ENCODE measurements at places on chromosomes 5 and 9. TPM values are rescaled to one million over a fixed set of nuclear protein-coding genes. Genes with fewer than 3 reads are reported as not detected.

DNA sequence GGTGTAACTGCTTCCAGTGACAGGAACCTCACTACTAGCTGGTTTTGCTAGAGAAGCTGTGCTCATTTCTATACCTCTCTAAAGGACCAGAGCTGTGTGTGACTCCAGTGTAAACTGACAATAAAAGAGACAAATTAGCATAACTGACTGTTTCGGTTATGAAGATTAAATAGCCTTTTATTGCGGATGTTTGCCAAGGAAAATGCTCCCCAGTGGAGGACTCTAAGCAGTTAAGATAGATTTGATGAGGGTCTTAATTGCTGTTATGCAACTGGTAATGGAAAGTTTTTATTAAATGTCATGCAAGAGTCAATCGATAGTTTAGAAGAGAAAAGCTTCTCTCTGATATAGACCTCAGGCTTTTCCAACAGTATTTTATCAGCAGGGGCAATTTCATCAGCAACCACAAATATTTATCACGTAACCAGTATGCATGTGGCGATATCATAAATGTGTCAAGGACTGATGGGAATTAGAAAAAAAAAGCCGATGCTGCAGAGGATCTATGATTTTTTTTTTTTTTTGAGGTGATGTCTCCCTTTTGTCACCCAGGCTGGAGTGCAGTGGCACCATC is 275.2 kb upstream of the DMAC1 start:
- no peak for DNase-seq

DNA sequence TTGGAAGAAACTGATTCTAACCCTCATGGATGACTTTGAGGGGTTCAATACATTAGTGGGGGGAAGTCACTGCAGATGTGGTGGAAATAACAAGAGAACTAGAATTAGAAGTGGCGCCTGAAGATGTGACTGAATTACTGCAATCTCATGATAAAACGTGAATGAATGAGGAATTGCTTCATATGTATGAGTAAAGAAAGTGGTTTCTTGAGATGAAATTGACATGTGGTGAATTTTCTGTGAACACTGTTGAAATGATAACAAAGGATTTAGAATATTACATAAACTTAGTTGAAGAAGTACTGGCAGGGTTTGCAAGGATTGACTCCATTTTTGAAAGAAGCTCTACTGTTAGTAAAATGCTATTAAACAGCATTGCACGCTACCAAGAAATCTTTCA is 113.0 kb downstream of the UGCG start:
- no peak for DNase-seq

DNA sequence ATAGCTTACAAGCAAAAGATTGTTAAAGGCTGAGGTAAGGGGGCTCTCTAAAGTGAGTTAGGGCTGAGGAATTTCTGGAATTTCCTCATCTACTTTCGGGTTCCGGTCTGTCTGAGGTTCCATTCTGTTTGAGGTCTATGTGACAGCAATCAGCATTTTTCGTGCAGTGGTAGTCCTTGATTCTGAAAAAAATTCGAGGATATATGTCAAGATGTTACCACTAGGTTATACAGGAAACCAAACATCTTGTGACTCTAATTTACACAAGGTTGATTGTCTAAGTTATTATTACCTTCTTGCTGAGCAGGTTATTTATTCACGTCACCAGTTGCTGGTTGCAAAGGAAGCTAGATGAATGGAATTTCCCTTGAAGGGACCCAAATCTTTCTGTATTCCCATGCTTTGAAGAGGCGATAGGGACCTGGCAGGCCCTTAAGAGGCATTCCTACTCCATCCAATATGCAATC is 35.2 kb downstream of the RLN2 start:
- no peak for DNase-seq

- no peak for DNase-seq
Observed at GRCh38 chr9:132048201-132048600, 31.5 kb downstream of the MED27 start.

- no peak for DNase-seq
Observed at GRCh38 chr9:21015129-21015815, 16.2 kb downstream of the HACD4 start.

GRCh38 chr9:114285166-114285867 is 37.6 kb upstream of the ORM1 start:
- DNase-seq = peak; percentile 85

- no peak for DNase-seq
Observed at GRCh38 chr9:123324767-123325183, 31.2 kb upstream of the CRB2 start.

GRCh38 chr5:145689235-145689634 is 145.9 kb downstream of the PRELID2 start:
- DNase-seq = no peak

- no peak for DNase-seq
Observed at GRCh38 chr9:134399435-134400056, 73.3 kb downstream of the RXRA start.

DNA sequence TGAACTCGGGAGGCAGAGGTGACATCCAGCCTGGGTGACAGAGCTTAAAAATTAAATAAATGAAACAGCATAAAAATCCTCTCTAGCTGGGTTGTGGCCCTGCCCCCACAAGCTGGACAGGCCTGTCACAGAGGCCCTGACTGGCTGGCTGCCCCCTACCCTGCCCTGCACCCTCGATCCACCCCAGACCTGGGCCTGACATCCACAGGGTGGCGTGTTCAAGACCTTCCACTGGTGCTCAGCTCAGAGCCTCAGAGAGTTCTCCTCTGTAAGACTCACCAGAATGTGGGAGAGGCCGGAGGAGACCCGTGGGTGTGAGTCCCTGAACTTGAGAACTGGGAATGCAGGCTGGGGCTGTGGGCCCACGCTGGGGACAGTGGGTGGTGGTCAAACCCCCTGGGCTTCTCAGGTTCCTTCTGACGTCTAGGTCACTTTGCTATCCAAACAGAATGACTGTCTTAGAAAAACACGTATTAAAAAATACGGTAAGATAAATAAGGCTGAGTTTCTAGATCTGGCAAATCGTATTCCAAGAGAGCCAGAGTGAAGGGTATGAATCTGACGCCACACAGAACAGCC is 9.7 kb upstream of the WDR38 start:
- DNase-seq = no peak

- DNase-seq = no peak
Observed at GRCh38 chr5:155624597-155625241, 611.2 kb downstream of the KIF4B start.

GRCh38 chr5:137679910-137680309 is 56.0 kb downstream of the KLHL3 start:
- DNase-seq = no peak

DNA sequence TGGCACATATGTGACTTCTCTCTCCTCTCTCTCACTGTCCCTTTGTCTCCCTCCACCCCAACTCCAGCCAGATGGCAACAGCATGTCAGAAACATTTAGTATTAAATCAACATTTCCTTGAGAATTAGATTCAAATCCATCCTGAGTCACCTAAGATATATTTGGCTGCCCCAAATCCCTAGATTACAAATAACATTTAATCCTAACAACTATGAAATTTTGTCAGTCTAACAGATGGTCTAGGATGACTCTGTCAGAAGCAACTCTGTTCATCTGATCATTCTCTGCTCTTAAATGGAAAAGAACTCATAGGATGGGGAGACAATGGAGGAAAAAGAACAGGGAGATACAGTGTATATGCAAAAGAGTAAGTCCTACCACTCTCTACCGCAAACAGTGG is 201.2 kb downstream of the TSSK1B start:
- DNase-seq = no peak

DNA sequence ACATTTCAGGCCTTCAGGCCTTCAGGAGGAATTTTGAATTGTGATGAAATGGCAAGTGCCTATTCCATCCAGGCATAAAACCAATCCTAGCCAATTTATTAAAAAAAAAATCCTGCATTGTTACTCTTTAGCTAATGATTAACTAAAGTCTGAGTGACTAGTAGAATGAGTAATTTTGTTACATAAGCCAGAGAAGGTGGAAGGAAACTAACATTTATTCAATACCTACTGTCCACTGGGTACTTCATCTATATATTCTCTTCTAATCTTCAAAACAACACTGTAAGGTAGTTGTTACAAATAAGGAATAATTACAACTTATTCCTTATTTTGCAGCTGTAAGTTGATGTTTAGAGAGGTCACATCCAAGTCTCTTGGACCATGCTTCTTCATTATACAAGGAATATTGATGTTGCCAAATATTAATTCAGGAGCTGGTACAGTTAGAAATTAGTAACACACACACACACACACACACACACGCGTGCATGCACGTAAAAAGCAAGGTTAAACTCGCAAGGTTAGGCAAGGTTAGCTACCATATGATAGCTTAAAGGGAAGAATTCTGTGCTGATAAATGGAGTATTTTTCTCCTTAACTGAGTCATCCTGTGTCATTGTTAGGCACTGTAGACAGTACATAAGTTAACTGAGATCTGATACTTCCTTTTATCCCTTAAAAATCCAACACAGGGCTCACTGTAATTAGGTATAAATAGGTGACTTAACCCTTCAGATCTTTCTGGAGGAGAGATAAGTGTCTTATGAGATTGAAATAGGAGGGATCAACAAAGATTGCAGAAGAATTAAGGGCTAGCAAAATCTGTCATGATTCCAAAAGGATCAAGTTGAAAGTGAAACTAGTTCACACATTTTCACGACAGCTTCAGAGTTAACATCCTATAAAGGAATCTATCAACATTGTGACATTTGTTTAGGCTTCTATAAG is 596.9 kb downstream of the PDE4D start:
- no peak for DNase-seq

DNA sequence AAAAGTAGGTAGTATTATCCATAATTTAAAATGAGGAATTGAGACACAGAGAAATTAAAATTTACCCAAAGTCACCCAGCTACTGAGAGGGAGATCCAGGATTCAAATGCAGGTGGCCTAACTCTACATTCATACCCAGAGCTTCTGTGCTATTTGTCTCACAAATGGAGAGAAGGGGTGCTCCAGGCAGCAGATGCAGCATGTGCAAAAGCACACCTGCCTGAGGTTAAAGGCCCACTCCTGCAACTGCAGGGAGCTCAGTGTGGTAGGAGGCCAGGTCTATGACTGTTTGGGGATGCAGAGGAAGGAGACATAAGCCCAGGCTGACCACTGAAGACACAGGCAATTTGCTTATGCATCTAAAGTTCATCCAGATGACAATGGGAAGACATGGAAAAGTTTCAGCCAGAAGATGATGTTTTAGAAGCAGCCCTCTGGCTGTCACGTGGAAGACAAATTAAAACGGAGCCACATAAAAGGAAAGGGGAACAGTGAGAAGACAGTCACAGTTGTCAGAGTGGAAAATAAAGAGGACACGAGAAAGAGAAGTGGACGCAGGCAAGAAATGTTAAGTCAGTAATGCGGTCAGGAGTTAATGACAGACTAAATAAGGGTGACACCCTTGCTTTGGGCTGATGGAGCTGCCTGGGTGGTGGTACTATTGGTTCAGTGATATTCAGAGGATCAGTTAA is 214.7 kb downstream of the EBF1 start:
- no peak for DNase-seq

DNA sequence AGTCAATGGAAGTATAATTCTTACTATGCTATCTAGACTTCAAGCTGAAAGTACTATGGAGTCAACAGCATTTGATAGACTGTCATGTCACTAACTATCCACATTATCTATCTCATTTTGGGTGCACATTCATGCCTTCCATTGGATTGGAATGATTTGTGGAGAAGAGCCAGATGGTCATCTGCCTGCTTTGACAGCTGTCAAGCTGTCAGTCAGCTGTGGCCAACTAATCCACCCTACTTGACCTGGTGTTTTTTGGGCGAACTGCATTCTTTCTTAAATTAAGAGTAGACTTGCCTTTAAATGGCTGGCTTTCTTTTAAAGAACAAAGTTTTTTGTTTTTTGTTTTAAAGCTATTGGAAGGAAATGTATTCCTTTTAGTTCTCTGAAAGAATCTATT is 151.5 kb downstream of the DCP2 start:
- DNase-seq = no peak

GRCh38 chr9:125534971-125535701 is 171.9 kb downstream of the MAPKAP1 start:
- DNase-seq = no peak

DNA sequence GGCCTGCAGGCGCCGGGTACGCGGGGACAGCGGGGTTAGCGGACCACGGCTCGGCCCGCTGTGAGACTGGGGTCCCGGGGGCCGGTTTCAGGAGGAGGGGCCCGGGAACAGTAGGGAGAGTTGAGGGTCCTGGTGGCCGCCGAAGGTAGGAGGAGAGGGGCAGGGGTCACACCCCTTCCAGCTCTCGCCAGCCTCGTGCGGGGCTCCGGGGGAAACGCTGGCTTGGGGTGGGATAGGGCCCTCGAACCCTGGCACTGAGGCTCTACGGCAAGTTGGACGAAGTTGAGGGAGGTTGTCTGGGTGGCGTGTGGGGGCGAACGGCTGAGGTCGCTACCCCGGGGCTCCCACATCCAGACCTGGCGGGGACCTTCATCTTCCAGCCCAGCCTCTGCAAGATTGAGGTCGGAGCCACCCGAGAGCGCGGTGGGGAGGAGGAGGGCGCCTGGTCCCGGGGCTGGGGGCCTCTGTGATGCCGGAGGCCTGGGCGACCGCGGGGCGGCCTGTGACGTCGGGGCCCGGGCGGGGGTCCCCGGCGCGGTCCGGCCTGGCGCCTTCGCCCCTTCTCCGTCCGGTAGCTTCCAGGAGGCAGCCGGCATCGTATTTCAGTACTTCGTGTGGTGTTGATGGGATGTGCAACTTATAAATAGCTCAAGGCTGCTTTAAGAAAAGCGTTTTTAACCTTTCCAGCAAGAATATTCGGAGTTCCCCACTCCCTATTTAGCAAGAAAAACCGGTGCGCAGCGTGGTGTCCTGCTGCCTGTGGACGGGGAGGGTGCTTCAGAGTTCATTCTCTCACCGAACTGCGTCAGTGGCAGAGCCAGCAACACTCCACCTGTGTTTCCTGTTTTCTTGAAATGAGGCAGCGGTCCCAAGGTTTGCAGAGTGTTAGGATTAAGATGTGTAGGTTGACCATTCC is 902 bp downstream of the HABP4 start:
- no peak for DNase-seq

DNA sequence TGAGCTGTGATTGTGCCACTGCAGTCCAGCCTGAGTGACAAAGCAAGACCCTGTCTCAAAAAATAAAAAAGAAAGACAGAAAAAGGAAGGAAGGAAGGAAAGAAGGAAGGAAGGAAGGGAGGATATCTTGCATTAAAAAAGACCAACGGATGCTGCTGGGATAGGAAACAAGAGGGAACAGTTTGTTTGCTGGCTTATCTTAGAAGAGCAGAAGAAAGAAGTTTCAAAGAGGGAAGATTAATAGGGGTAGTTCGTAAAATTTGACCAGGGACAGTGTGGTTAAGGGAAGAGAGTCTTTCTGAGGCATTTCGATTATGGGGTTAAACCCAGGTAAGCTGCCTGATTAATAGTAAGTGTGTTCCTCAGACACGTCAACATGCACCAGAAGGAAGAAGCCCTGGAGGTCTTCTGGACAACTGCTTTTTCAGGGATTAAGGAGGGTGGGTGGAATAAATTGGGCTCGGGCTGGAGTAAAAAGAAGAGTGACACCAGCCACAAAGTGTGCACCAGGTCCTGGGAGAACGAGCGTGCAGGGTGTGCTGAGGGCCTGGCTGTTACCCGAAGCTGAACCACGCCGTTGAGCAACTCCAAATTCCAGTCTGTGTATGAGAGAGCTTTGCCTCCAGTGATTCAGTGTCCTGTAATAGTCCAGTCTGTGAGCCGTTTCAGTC is 24.8 kb downstream of the FYB1 start:
- DNase-seq = no peak

Gene TAF11L10
- not detected for total RNA-seq

Gene EMB
- 49.1 TPM for total RNA-seq

Gene PHYHD1
- 13.6 TPM for total RNA-seq

Gene CD14
- total RNA-seq = 224 TPM

Gene IFNA13
- total RNA-seq = not detected

Gene CNTNAP3B
- total RNA-seq = 20.1 TPM

Gene CARTPT
- not detected for total RNA-seq

Gene RCL1
- total RNA-seq = 33.8 TPM

Gene NUTM2G
- total RNA-seq = not detected

Gene LRRC14B
- not detected for total RNA-seq

Gene LCN15
- total RNA-seq = 0.32 TPM
